ENCODE measurements at places on chromosomes 4 and X.

DNA sequence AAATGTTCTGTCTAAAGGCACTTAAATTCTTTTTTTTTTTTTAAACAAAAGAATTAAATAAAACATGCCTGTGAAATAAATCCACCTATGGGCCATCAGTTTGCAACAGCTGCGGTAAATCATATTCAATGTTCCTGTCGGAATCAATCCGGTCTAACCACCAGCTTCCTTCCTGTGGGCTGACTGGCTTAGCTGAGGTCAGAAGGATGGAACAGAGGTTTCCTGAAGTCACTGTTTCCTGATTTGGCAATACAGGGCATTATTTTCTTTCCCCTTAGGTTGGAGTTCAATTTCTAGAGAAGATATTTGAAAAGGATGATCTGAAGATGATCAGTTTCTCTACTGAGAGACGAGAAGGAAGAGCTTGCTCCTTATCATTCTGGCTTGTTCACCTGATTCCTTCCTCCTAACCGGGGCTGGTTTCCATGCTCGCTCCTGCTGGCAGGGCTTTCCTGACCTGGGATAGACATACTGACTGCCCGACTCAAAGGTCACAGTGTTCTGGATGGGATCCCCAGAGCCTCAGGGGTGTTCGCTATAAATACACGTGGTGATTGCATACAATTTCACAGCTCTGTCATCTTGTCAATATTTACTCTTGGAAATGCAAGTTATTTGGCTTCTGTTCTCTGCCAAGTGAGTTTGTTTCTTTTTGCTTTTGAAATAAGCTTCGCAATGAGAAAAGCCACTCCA is 21.7 kb downstream of the PDLIM3 start:
- peak; percentile 29 for DNase-seq

- DNase-seq, result no peak
Measured at GRCh38 chr4:7118013-7118832, 50.4 kb upstream of the GRPEL1 start.

- no peak for DNase-seq
Measured at GRCh38 chr4:8540586-8540985, 39.6 kb upstream of the GPR78 start.

- no peak for DNase-seq
Measured at GRCh38 chr4:139840773-139841172, 175.2 kb downstream of the MGST2 start.

DNA sequence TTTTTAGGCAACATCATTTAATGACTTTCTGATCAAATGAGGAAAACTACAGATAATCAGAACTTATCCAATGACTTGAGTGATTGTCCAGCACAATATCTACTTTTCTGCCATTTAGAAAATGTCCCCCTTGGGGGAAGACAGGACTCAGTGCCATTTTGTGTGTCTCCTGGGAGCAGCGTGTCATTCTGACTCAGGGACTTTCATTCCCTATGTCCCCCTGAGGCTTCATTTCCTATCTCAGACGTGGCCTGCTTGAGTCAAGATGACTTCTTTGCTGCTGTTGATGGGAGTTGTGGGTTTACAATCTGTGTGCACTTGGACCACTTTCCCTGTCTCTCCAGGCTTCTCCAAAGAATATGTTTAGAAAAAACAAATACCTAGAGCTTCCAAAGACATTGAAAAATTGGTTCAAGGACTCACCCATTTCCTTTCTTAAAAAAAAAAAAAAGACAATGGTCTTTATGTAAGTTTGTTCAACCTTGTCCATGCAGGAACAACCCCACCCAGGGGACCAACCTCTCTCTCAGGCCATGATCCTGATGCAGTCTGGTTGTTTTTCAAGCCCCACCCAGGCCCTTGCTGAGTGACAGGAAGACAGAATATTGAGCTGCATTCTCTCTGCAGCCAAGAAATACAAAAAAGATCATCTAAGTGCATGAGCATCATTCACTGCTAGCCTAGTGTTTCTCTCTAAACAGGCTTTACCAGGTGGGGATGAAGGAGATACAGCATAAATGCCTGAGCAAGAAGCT is 34.3 kb upstream of the TMEM154 start:
- no peak for DNase-seq

- no peak for DNase-seq
Measured at GRCh38 chrX:53318766-53319353, 37.5 kb upstream of the IQSEC2 start.

DNA sequence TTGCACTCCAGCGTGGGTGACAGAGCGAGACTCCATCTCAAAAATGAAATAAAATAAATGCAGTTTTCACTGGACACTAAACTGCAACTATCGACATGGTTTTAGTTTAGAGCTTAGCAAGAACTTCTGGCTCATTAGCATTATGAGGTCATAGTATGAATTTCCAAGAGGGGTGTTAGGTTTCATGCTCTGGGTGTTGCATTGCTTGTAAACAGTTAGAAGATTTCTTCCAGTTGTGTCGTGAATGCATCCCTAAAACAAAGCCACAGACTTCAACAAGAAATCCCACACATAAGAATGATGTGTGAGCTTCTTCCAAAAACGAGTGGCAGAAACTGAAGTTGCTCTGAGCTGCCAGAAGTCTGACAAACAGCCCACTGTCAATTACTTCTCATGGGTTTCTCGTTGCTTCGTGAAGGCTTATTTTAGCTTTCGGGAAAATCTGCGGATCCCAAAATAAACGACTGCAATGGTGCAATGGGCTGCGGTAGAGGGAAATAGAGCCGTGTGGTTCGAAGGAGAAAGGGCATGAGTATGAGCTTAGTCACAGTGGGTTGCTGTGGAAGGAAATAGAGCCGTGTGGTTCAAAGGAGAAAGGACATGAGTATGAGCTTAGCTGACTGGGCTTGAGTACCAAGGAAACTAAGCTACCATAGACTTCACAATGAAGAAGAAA is 354.9 kb downstream of the DHRSX start:
- DNase-seq, result peak; percentile 17

DNA sequence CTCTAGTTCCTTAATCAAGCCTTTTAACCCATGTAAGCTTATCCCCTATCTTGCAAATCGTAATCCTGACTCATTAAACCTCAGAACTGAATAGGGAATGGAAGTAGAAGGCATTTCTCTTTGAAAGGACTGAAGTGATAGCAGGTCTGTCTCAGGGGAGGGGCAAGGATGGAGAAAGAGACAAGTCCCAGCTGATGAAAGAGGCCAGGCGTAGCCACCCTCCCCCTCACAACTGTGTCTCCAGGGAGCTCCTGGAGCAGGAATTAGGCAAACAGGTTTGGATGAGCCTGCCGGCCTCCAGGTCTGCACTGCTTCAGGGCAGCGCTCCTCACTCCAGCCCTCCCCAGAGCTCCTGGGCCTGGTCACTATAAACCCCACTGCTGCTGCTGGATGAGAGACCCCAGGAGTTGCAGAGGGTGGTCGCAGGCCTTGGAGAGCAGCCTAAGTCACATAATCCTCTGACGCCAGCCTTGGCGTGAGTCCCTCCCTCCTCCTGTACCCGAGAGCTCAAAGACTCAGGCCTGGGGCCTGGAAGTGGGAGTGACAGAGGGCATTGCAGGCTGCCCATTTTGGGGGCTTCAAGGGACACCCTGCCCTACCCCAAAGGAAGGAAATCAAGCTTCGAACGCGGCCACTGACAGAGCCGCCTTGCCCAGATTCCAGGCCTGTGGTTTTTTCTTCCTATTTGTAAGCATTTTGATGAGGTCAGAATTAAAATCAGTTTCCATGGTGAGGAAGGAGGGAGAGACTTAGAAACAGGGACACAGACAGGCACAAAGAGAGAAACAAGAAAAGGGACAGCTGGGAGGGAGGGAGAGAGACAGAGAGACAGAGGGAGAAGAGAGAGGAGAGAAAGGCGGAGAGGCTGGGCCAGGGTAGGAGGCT is 21.2 kb upstream of the MSX1 start:
- no peak for DNase-seq

DNA sequence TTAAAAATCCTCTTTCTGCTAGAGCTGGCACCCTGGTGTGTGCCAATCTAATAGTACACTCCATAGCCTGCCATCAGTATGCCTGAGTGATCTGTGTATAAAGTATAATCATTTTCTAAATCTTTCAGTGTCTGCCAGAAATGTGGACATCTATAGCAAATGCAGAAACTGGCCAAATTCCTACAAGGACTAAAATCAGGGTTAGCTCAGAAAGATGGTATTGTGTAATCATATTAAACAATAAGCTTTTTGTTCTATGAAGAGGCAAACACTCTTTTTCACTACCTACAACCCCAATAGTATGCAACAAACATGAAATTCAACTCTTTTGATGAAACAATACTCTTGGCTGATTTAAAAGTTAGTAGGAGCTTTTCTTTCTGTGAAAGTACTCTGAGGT is 7.7 kb upstream of the TXLNG start:
- no peak for DNase-seq

- DNase-seq, result no peak
Measured at GRCh38 chr4:109959195-109959594, 46.5 kb downstream of the EGF start.

- no peak for DNase-seq
Measured at GRCh38 chr4:76538296-76538695, 103.3 kb downstream of the SHROOM3 start.

GRCh38 chr4:22045051-22045630 is 96.6 kb upstream of the KCNIP4 start:
- no peak for DNase-seq

DNA sequence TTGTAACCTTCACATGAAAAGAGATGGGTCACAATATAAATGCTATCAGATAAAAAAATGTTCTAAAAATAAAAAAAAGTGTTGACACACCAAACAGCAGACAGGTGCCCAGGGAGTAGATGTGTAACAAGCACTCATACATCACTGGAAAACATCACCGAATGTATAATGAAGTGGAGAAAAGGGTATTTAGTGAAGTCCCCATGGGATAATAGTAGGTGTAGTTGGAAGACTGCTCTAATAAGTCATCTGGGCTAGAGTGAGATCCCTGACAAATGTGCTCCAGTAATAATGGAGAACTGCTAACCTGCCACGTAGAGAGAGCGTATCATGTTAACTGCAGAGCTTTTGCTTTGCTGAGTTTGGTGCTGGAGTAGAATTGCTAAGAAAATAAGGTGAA is 152.0 kb downstream of the GRIA2 start:
- DNase-seq, result no peak

- DNase-seq, result no peak
Measured at GRCh38 chr4:10050261-10050661, 29.0 kb upstream of the SLC2A9 start.

- DNase-seq, result peak; percentile 71
Measured at GRCh38 chr4:88283661-88284438, 511 bp downstream of the PPM1K start.
